ENCODE measurements at places on chromosomes 7 and 10.

GRCh38 chr7:117871778-117872538 lies 1.3 kb downstream of the CTTNBP2 start:
- DNase-seq: peak; percentile 58

- no peak for DNase-seq
These were observed 54.4 kb upstream of the TMEM72 start for GRCh38 chr10:44856696-44857095.

GRCh38 chr10:63027531-63027930 lies 105.6 kb upstream of the NRBF2 start:
- DNase-seq: peak; percentile 58

DNA sequence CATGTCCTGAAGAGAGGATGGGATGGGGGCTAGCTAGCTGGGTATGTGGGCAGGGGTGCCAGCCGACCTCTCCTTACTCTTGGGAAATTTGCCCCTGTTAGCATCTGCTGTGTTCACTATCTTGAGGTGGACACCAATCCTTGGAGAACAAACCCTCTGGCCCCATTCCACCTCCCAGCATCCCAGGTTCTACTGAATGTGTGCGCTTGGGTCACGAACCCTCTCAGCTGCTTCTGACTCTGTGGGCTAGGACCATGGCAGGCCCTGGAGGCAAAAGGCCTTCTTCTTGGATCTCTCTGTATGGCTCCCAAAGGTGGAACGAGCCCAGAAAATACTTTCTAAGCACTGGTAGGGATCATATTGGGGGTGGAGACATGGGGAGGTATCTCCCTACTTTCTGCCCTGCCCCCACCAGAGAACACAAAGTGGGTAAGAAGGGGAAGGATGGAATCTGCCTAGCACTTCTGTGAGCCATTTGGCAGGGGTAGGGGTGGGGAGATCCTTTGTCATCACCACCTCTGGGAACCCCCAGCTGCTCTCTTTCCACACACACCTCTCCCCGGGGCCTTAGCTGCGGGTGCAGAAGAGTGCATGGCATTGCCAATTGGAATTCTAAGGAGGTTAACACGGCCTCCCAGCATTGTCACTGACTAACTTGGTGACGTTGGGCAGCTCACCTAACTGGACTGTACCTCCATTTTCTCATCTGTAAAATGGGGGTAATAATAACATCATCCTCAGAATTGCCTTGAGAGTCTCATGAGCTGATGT lies 7.7 kb downstream of the UNC5B start:
- no peak for DNase-seq

DNA sequence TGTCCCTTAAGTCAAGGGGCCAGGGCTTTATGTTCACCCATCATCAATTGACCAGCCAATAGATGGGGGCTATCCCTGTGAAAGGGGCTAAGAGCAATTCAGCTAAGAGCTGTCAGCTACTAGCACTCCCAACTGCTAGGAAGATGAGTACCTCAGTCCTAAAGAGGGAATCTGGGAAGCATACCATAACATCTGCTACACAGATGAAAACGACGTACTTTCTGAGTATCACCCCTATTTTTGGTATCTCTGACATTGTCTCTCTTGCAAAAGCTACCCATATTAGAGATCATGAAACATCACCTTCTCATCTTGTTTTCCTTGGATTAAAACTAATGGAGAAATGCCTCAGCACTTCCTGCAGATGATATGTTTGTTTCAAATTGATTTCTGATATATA lies 7.5 kb upstream of the SMNDC1 start:
- no peak for DNase-seq

- no peak for DNase-seq
These were observed 1288.5 kb upstream of the AUTS2 start for GRCh38 chr7:68309806-68310205.

GRCh38 chr7:154598396-154598795 lies 404.5 kb downstream of the PAXIP1 start:
- DNase-seq: no peak

DNA sequence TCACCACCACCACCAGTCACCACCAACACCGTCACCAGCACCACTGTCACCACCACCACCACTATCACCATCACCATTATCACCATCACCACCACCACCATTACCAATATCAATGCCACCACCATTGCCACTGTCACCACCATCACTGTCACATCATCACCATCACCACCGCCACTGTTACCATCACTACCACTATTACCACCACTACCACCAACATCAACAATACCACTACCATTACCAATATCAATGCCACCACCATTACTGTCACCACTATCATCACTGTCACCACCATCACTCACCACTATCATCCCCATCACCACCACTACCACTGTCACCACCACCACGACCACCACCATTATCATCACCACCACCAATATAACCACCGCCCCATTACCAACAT lies 14.0 kb upstream of the DENND2A start:
- no peak for DNase-seq

- DNase-seq: no peak
These were observed 315.8 kb downstream of the HPSE2 start for GRCh38 chr10:98919899-98920298.

DNA sequence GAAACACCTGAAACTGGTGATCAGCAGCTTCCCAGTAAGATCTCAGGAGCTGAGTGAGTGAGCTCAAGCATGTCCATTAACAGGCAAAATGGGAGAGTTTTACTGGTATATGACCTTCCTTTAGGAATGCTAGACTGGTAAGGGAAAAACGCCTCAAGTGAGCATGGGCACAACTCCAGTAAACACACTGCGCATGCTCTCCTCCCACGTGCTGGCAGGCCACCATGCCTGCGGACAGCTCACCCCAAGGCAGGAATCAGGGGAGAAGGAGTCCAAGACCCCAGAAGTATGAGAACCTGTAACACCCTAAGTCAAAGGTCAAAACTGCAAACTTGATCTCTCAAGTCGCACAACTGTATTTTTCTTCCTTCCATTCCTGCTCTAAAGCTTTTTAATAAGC lies 128.3 kb downstream of the CD36 start:
- DNase-seq: no peak

- peak; percentile 37 for DNase-seq
These were observed at the start of gene JCAD for GRCh38 chr10:30059209-30060107. Gene JCAD (minus strand): TSS chr10:30059586. CDS start chr10:30047812, 11,774 bp downstream.

- peak; percentile 80 for DNase-seq
These were observed 47.2 kb upstream of the WDR11 start for GRCh38 chr10:120803972-120804371.

DNA sequence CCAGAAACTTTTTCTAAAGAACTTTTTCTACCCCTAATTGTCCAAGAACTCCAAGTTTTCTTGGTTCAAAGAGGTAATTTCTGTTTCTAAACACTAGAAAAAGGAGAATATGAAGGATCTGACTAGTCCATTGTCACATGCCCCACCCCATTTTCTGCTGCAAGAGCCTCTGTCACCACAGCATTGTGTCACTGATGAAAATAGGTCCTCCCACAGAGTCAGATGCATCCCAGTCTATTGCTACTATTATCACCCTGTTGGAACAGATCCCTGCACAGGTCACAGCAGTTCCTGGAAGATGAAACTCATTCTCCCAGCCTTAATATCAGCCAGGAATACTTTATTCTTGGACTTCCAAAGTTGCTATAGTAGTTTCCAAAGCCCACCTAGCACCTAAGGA lies 7.5 kb upstream of the CFTR start:
- DNase-seq: peak; percentile 51

GRCh38 chr7:3005257-3005656 lies 38.4 kb downstream of the CARD11 start:
- no peak for DNase-seq

DNA sequence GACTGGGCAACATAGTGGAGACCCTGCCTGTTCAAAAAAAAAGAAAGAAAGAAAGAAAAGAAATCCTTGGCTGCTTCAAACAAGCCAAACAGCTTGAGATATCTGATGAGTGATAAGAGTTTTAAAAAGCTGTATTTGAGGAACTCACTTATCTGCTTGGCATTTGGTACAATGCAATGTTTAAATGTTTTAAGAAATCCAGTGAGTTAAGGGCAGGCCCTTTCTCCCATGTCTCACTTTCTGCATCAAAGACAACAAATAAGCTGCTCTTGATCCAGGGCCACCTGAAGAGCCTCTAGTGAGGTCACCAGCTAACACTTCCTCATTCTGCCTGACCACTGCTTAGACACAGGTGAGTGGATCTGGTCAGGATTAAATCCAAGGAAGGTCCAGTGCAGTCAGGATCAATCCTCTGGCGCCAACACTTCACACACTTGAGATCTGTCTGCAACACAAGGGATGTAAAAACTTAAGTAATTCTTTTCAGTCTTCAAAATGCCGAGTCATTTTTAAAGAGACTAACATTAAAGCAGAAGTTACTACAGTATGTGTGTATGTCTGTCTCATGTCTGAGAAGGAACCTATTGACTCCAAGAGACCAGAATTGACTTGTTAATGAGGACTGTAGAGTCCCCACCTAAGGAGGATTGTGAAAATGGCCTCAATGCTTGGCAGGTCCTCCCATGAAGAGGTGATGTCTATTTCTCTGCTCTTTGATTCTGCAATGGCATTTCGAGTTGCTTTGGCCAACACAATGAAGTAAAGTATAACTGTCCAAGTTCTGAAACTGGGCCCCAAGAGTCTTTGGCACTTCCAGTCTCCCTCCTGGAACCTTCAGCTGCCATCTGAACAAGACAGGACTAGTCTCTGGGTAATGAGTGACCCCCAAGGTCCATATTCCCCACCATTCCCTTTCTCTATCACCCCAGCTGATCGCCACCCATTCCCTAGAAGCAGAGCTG lies 43.1 kb downstream of the CREB3L2 start:
- DNase-seq: peak; percentile 20

GRCh38 chr10:1214882-1215540 lies 158.8 kb downstream of the WDR37 start:
- DNase-seq: no peak

GRCh38 chr7:1562116-1562515 lies 6.1 kb upstream of the TMEM184A start:
- no peak for DNase-seq

DNA sequence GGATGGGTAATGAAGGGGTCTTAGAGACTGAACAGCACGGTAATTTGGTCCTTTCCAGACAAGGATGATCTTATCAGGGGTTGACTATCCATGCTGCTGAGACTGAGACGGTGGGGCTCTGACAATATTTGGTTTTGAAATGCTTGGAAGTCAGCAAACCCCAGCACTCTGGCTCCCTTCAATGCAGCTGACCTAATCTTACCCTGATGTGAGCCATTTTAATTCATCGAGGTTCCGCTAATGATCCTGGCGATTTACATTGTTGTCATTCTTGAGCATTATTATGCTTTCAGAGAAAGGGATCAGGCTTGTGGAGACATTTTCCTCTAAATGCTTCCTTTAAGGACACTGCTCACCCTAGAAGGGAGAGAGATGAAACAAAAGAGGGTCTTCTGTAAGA lies 114.6 kb upstream of the BMPER start:
- DNase-seq: no peak

GRCh38 chr10:58319599-58319998 lies 15.2 kb upstream of the UBE2D1 start:
- no peak for DNase-seq

- no peak for DNase-seq
These were observed 114.7 kb downstream of the EBF3 start for GRCh38 chr10:129849452-129849750.

GRCh38 chr10:50972591-50972990 lies 87.2 kb upstream of the A1CF start:
- no peak for DNase-seq

DNA sequence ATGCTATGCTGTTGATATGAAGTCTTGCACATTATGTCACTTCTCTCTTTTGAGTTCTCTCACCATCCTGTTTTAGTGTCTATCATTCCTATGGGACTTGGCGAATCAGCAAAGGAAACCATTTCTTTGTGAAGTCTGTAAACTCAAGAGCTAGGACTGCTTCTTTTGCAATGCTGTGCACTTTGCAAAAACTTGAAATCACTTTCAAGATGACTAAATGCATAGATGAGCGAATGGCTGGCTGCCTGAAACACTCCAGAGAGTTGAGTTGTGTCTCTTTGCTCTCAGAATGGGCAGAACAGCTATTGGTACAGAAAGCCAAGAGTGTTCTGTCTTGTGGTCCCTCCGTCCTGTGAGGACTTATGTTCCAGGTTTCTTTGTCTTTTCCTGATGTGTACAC lies 18.3 kb upstream of the ELMO1 start:
- DNase-seq: peak; percentile 62

DNA sequence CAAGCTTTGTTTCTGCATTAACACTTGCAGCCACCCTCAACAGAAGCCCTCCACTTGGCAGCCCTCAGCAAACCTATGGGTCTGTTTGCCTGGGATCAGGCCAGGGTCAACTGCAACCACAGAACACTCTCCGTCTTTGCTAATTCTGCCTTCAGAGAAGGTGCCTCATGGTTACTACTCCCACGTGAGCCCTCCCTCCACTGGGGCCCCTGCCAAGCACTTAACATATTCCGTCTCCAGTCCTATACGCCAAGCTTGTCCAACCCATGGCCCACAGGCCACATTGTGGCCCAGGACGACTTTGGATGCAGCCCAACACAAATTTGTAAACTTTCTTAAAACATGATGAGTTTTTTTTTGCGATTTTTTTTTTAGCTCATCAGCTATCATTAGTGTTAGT lies 54.7 kb downstream of the HSPA12A start:
- DNase-seq: no peak

DNA sequence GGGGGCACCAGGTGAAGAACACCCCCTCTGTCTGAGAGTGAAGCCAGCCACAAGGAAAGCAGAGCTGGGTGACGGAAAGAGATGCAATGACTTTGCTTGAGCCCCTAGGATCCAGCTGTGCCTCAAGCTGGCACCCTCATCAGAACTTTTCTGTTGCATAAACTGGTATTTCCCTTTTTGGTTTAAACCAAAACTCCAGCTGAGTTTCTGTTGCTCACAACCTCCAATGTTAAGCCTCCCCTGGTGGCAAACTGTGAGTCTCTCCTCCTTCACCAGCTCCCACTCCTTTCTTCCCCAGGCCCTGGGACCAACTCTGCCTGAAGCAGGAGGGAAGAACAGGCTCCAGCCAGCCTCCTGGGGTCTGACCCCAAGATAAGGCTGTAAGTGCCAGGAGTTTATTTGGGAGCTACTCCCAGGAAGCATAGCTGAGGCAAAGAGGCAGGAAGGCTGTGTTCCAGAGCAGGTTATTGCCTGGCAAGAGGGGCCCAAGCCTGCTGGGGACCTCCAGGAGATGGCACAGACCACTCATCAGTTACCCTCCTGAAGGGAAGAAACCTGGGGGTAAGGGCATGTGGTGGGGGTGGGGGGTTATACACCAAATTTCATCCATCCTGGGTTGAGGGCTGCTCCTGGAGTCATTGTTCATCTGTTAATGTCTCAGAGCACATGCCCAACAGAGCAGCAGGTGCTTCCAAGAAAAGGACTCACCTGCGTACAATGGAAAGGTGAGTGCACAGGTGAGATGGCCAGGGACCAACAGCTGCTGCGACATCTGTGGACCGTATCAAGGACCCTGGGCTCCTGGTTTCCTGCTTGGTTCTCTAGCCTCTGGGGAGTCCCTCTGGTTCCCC lies 73.3 kb upstream of the NANOS1 start:
- DNase-seq: peak; percentile 84

GRCh38 chr7:2460188-2460587 lies 16.0 kb downstream of the GRIFIN start:
- DNase-seq: no peak

GRCh38 chr7:40393660-40394059 lies 258.9 kb downstream of the SUGCT start:
- no peak for DNase-seq
